Stimulated activated CD4-positive, alpha-beta T cell treated with anti-CD3 and anti-CD28 coated beads, Interleukin-4, amount 100 ng/mL, for 1 hour (primary cell): ENCODE measurements at places on chromosomes 16 and 17.

- no peak for DNase-seq
These were observed 98.8 kb upstream of the MED13 start for GRCh38 chr17:62163847-62164246.

- DNase-seq, result no peak
These were observed 160.1 kb upstream of the IRX3 start for GRCh38 chr16:54446639-54447038.

DNA sequence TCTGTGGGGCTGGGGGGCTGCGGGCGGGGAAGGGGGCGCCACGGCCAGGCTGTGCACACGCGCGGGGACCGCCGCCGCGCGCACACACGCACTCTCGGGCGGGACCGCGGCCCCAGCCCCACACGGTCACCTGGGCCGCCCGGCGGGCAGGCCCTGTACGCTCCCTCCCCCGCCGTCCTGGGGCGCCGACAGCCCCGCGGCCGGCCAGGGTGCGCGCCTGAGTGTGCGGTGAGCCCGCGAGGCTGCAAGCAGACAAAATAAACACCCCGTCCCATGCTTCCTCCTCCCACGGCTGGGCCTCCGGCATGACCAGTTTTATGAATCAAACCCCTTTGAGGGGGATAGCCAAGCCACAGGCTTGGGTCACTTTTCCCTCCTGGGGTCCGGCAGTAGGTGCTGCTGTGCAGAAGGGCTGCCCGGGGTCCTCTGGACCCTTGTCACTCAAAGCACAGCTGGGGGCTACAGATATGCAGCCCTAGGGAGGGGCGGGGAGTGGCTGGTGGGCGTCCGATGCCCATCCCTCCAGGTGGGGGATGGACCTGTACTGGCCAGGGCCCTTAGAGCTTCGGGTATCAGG, 441 bp downstream of the VASN start:
- peak; percentile 22 for DNase-seq

GRCh38 chr17:65231662-65232335, 94.6 kb downstream of the RGS9 start:
- DNase-seq, result peak; percentile 37

GRCh38 chr17:70292366-70292765, 123.0 kb downstream of the KCNJ2 start:
- no peak for DNase-seq

GRCh38 chr17:79872762-79873161, 33.5 kb upstream of the CBX4 start:
- no peak for DNase-seq

- no peak for DNase-seq
These were observed 15.4 kb downstream of the VASN start for GRCh38 chr16:4386951-4387565.

DNA sequence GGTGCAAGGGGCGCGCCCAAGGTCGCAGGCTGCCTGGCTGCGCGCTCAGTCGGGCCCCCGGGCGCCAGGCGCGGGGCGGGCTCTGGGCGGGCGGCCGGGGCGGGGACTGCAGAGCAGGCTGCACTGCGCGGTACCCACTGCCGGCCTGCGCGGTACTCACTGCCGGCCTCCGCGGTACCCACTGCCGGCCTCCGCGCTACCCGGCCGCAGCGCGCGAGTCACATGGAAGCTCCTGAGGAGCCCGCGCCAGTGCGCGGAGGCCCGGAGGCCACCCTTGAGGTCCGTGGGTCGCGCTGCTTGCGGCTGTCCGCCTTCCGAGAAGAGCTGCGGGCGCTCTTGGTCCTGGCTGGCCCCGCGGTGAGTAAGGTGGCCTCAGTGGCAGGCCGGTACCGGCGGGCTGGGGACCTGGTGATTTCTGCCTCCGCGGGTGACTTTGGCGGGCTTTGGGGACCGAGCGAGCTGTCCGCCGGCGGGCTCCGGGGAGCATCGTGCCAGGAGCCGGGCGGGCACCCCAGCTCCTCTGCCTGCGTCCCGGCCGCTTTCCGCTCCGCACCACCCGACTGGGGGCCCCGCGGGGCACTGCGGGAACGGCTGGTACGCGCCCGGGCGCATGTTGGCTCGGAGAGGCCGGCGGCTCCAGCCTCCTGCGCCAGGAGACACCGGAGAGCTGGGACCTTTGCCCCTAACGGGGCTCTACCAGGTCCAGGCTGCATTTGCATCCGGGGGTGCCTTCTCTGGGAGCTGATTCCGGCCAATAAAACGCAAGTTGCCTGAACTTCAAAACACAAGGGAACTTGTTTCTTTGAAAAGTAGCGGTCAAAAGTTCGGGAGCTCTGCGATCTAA, at the start of gene SLC47A1:
SLC47A1 (plus strand) TSS at position 137 of the 844 bp plus-strand sequence; CDS start at position 223, 86 bp downstream.
- peak; percentile 25 for DNase-seq

- no peak for DNase-seq
These were observed 7.7 kb upstream of the ARL5C start for GRCh38 chr17:39173526-39174274.

DNA sequence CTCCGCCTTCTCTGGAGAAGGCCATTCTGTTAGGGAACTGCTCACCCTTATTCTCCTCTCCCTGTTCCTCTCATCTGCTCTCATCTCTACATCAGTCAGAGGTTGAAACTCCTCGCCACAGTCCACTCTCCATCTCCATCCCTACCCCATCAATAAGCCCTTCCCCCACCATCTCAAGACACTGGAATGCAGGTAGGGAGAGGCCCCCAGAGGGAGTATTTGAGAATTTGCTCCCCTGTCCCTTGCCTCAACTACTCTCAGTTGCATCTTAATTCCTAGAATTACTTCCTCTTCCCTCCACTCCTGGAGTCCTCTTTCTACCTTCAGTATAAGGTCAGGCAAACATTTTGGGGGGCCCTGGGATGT, 2.0 kb upstream of the AATF start:
- no peak for DNase-seq

GRCh38 chr16:22141767-22142166, 20.5 kb upstream of the SDR42E2 start:
- no peak for DNase-seq

- DNase-seq, result no peak
These were observed 27.8 kb downstream of the C16orf96 start for GRCh38 chr16:4583906-4584305.

DNA sequence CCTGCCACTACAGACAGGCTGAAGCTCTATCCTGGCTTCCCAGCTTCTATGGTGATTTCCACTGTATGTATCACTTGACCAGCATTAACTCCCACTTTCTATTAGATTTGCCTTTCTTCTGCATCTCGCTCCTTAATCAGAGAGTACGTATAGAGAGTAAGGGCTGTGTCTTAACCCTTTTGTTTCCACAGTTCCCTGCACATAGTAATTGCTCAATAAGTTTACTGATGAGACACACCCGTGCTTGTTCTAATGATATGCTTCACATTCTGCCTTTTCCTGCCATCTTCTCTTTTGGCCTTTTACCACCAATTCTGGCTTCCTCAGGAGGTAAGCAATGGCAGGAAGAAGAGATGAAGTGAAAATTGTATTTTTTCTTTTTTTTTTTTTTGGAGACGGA, 20.6 kb upstream of the USP36 start:
- DNase-seq, result no peak

- DNase-seq, result no peak
These were observed 18.5 kb upstream of the TOB1 start for GRCh38 chr17:50884439-50885311.
